HCT116 (cell line): ENCODE measurements at places on chromosomes 7 and 10.

DNA sequence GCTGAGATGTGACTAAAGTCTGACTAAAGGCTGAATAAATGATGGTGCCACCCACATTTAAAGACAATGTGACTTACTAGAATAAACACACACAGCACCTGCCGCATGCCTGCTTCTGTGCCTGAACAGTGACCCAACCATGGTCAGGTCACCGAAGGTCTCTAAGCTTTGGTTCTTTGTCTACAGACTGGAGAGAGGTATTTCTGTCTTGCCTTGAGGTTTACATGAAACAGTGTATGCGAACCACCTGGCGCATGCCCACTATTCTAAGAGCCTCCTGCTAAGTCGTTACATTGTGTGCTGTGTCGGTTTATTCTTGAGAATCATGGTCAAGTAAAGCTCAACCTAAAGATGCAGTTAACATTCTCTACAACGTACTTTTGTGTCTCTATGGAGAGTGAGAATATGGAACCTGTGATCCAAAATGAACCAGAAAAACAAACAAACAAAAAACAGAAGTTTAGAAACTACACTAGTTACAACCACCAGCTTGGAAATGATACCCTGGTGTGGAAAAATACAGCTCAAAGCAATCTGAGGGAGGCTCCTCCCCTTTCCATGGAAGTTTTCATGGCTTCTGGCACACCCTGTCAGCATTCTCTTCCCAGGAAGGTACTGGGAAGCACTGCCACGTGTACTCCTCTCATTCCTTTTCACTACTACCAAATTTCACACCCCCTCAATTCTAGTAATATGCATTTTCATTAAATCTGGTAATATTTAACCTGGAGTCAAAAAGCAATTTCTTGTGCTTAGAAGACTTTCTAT lies 40.0 kb downstream of the VOPP1 start:
- DNase-seq: no peak

DNA sequence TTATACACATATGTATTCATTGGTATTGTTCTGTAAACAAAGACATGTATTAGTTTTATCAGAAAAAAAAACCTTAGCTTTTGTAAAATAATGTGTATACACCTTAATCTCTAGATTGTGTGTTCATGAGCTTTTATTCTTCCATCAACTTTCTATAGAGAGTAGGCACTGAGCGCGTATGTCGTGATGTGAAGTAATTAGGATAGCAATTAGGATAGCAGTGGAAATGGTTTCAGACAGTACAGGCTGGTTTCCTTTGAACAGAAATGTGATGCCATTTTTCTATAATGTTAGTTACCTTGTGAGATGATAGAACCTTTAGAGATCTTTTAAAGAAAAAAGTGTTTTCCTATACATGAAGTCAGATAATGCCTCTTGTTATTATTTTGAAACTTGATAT lies 237.7 kb upstream of the LRRN3 start:
- DNase-seq: no peak

- DNase-seq: no peak
Observed at GRCh38 chr10:100287756-100288155, 1.3 kb upstream of the BLOC1S2 start.

- DNase-seq: no peak
Observed at GRCh38 chr10:86261941-86262687, 104.5 kb downstream of the GRID1 start.

- no peak for DNase-seq
Observed at GRCh38 chr7:27459021-27459730, 203.5 kb downstream of the HIBADH start.

- DNase-seq: no peak
Observed at GRCh38 chr10:95604630-95605029, 43.5 kb upstream of the SORBS1 start.

GRCh38 chr7:82419200-82419599 lies 24.4 kb downstream of the CACNA2D1 start:
- no peak for DNase-seq

- DNase-seq: no peak
Observed at GRCh38 chr7:21763818-21764217, 181.9 kb downstream of the CDCA7L start.

- DNase-seq: no peak
Observed at GRCh38 chr10:78508955-78509748, 475.5 kb downstream of the RPS24 start.

DNA sequence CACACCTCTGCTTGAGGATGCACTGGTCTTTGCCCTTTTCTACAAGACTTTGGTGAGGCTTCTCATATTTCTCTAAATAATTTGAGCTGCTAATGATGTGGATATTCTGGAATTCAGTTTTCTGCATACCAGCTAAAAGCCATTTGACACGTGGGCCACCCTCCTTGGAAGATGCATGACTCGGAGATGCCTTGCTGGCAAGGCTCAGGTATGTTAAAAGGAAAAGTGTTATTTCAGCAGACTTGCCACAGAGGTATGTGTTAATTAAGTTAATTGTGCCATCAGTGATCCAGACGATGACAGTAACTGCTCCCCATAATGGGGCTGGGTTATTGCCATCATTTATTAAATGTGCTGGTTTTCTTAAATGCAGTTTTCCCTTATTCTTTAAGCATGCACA lies 8.8 kb upstream of the GFRA1 start:
- DNase-seq: no peak

- DNase-seq: no peak
Observed at GRCh38 chr10:112953174-112954159, 3.4 kb downstream of the TCF7L2 start.

- DNase-seq: no peak
Observed at GRCh38 chr10:77406764-77407430, 230.7 kb downstream of the KCNMA1 start.

- DNase-seq: no peak
Observed at GRCh38 chr7:100483090-100483721, 521 bp upstream of the NYAP1 start.

GRCh38 chr10:112177247-112177646 lies 6.3 kb downstream of the GPAM start:
- no peak for DNase-seq

GRCh38 chr7:29289156-29290021 lies 94.8 kb downstream of the CHN2 start:
- no peak for DNase-seq

GRCh38 chr10:99560277-99561126 lies 27.8 kb downstream of the NKX2-3 start:
- DNase-seq: peak; percentile 61

DNA sequence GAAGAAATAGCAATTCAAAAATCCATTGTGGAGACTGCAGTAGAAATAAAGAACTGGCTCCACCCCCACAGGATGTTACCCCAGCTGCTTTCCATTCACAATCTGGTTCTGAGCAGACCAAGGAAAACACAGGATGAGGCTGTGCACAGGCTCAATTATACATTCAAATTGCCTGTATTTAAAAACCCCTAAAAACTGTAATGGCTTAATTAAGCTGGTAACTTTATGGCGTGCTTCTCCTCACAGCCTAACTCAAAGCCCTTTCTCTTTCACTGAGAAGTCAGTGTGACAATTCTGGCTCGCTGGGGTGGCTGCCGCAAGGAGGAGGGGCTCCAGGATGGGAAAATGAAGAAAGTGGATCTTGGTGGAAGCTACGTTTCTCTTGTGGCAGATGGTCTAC lies 1191.1 kb downstream of the SORCS1 start:
- DNase-seq: no peak

DNA sequence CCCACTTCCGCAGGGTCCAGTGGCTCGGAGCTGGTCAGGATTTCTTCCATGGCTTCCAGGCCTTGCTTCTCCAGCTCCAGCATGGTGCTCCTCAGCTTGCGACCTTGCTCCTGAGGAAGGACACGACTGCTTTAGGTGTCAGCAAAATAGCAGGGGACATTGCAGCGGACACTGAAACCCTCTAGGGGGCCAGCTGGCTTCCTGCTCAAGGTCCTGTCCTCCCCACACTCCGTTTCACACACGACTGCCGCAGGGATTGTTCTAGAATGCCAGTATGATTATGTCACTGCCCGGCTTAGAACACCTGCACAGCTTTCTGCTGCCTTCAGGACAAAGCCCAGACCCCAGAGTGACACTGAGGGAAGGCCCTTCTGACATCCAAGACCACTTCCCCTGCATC lies 65.6 kb downstream of the SCRN1 start:
- no peak for DNase-seq

GRCh38 chr7:142855114-142855743 lies 353 bp downstream of the EPHB6 start:
- DNase-seq: no peak

GRCh38 chr7:30420662-30421061 lies 57.9 kb downstream of the NOD1 start:
- no peak for DNase-seq

GRCh38 chr7:11332186-11332864 lies 358.7 kb downstream of the PHF14 start:
- no peak for DNase-seq

- no peak for DNase-seq
Observed at GRCh38 chr10:121579656-121580055, 18.6 kb downstream of the FGFR2 start.

DNA sequence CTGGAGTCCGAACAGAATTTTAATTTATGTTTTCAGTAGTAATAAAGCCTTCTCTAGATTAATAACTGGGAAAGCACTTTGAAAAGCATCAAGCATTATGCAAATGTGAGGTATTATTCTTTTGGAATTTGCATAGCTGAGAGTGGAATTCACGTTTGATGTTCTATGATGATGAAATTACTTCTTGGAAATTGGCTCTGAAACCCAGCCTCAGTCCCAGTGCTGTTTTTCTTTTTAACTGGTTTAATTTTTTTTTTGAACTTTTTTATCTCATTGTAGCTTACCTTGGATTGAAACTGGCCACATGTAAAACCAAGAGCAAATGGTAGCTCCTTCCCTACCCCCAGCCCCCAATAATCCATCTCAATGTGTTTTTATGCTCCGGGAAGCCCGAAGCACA lies 1.2 kb downstream of the TBXAS1 start:
- no peak for DNase-seq

GRCh38 chr7:34136698-34137097 lies 231.4 kb downstream of the BMPER start:
- DNase-seq: no peak

DNA sequence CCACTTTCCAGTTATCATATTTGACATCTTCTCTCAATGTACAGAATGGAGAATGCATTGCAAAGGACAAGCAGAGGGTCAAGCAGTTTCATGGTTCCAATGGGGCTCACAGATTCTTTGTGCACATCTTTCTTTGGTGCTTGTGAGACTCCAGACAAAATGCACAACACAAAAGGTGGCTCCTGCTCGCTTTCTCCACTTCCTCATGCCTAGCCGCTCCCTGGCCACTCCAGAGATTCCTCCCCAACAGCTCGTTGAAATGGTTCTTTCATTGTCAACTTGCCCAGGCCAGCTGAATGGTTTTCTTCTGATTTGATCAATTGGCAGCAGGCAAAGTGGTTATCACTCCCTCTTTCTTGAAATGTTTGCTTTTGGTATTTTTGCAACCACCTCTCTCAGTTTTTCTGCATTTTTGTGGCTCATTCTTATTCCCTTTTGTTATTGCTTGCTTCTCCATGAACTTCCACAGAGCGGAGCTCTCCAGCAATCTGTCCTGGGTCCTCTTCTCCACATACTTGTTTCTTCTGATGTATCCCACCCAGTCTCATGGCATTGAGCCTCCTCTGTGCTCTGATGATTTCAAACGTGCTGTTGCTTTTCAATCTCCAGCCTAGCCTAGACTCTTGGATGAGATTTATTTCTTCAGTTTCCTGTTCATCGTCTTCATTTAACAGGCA lies 507.8 kb upstream of the MKI67 start:
- DNase-seq: no peak

GRCh38 chr7:79998363-79998762 lies 136.3 kb upstream of the GNAI1 start:
- DNase-seq: no peak

GRCh38 chr7:142796001-142796500 lies 25.3 kb downstream of the PRSS2 start:
- DNase-seq: no peak

DNA sequence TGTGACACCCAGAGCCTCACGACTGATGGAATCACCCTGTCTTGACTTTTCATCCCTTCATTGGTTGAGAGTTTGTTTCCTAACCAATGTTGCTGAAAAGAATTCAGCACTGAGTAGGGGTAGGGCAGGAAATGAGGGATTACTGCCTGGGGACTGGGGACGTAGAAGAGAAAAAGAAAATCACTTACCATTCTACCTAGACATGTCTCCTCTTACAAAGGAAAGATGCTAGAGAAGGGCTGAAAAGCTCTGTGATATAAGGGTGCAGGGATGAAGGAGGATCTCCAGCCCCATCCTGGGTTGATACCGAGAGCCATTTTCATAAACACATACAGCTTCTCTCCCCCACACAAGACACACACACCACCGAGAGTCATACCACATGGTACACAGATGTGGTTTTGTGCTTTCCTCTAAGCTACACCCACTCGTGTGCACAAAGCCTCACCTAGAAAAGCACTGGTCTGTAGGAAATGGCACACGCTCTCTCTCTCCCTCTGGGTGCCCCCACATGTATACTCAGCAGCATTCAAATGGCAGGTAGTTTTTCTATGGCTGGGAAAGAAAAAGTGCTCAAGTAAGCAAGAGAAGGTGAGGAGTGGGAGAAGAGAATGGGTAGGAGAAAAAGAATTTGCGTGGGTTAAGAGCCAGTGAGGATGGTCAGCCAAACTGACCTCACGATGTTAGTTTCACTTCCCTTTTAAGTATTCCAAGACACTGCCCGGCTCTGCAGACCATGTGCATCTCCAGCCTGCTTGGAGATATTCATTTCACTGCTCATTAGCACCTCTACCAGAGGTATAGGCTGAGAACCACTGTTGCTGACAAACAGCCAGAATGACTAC lies 85.8 kb downstream of the CALD1 start:
- no peak for DNase-seq

- no peak for DNase-seq
Observed at GRCh38 chr7:82325416-82325815, 118.2 kb downstream of the CACNA2D1 start.

DNA sequence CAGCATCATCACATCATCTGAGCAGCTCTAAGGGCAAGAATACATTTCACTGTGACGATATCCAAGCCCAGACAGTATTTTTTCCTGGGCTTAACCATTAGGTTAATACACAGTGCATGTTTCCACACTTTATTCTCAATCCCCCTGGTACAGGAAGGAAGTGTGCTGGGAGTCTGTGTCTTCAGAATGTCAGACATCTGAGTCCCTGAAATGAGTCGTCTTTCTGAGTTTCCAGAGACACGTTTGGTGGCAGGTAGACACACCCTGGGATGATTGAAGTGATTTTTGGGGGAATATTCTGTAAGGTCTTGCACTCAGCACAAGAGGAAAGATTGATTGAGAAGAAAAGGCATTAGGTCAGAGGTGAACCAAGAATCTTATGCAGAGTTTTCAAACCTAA lies 13.1 kb upstream of the SHH start:
- DNase-seq: no peak
